ENCODE measurements at places on chromosomes 1 and 21.

DNA sequence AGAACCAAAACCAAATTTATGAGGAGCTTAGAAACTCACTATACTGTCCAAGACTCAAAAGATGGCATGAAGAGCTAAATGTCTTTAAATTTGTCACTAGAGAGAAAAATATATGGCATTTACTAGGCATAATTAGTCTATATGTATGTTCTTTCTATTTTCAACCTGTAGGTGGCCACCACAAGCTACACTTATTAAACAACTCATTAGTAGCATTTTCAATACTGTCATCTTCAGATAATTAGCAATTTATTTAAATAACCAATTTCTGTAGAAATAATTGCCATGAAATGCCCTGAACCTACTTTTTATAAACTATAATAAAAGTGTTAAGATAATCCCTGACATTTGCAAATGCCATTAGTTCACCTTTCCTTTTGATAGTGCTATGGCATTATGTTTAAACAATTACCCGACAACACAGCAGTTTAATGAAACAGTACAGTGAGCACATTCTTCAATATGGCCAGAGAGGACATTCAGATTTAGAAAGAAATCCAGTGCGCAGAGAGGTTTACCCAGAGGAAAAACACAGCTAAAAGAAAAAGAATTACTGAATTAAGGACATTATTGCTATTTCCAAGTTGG is 522.5 kb downstream of the PTBP2 start:
- no peak for DNase-seq

GRCh38 chr1:156689953-156690674 is 12.9 kb upstream of the NES start:
- no peak for DNase-seq

GRCh38 chr1:187226396-187226795 is 397.6 kb downstream of the PLA2G4A start:
- DNase-seq: no peak

GRCh38 chr1:6807782-6808181 is 22.5 kb downstream of the CAMTA1 start:
- DNase-seq: no peak

GRCh38 chr1:220655961-220656740 is 34.0 kb upstream of the C1orf115 start:
- no peak for DNase-seq

DNA sequence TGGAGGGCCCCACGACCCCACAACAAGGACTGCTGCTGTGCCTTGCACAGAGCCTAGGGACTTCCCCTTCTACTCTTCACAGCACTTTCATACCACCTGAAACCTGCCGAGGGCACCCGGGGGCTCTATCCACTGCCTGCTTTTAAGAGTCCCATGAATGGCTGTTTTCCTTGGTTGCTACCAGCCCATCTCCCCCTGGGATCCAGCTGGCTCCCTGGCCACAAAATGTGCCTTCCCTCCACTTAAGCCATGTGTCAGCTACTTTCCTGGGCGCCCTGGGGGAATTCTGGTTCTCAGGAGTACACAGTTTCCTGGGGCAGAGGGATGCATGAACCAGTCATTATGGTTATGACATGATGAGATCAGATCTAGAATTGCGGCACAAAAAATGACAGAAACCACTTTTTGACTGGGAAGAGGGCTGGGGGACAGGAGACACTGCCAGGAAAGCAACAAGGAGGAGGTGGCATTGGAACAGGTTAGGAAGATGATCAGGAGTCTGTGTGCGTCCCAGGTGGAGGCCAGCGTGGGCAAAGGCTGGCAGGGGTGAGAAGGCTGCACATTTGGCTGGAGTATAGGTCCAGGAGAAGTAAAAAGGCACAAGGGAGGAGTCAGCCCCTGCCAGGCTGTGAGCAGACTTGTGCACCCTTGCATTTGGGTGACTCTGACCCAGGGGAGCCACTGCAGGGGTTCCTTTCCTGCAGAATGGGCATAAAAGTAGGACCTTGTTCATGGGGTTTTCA is 3.2 kb upstream of the TNFRSF8 start:
- DNase-seq: no peak

GRCh38 chr1:226676381-226676780 is 62.7 kb downstream of the ITPKB start:
- DNase-seq: no peak

DNA sequence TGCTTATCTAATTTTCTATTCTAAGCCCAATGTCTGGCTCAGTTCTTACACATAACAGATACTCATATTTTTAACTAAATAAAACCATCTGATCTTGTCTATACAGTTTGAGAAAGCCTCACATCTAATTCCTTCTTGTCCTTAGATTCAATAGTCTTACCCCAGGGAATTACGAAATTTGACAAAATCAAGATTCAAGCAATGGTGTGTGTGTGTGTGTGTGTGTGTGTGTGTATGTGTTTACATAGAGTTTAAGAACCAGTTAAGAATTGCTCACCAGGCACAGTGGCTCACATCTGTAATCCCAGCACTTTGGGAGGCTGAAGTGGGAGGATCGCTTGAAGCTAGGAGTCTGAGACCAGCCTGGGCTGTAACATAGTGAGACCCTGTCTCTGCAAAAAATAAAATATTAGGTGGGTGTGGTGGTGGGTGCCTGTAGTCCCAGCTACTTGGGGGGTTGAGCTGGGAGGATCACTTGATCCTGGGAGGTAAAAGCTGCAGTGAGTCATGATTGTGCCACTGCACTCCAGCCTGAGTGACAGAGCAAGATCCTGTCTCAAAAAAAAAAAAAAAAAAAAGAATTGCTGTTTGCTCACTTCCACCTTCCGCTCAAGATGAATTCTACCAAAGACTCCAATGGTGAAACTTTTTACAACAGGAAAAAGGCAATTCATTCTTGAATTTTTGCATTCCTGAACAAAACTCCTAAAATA is 6.2 kb downstream of the WDR64 start:
- DNase-seq: no peak

DNA sequence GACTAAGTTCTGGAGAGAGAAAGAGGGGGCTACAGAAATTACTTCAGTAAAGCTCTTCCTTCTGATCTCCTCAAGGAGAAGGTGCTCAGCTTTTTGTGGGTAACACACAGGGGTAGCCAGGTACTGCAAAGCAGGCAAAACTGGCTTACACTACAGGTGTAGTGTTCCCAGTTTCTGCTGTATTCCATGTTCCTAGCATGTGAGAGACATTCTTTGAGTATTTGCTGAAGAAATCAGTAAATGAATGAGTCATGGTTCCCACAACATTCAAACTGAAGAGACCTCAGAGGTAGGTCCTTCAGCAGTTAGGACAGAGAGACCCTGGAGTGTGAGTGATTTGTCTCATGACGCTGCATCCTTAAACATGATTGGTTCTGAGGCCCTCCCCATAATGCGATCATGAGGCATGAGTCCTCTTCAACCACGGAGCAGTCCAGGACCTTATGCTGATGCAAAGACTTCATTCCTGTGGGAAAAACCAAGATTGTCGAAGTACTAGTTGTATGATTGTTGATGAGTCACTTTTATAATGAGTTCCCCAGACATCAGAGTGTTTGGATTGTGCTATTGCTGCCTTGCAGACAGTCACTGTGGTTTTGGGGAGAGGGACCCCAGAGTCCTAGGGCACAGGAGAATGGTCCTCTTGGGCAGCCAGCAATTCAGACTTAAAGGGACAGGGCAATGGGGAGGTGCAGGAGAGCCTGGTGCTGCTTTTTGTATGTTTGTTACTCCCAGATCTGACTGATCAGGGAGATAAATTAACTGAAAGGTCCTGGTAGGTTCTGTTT is 2.7 kb upstream of the OR10J4 start:
- DNase-seq: no peak

GRCh38 chr1:223765036-223765718 is 52.8 kb downstream of the CAPN2 start:
- DNase-seq: no peak

- no peak for DNase-seq
Observed at GRCh38 chr1:53190210-53190611, 6.4 kb upstream of the CPT2 start.

GRCh38 chr1:92473781-92474495 is 12.8 kb downstream of the GFI1 start:
- DNase-seq: no peak

DNA sequence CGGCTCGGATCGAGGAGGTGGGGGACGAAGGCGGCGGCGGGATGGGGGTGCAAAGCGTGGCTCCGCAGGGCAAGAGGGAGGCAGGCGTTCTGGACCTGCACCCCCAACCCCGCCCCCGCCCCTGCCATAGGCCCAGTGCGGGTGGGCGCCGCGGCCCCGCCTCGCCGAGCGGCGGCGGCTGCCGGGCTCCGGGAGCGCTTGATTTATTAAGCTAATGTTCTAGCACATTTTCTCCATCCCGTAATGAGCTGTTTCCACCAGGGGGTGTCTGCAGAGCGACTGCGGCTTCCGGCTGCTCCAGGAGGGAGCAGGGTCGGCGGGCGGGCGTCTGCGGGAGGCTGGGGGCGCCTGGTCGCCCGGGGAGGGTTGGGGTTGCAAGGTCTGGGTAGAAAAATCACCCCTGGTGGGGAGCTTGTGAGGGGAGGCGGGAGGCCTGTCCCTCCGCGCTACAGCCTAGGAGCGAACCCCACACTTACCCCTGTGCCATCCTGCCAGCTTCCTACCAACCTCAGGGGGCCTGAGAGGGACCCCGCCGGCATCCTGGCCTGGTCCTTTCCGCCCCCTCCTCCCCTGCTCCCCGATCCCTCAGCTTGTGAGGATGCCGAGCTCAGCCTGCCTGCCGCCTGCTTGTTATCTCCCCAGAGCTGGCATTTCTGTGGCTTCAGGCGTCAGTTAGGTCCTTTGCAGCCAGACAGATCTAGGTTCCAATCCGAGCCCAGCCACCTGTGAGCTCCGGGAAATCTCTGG is 48.5 kb upstream of the ACOT11 start:
- DNase-seq: no peak

- peak; percentile 15 for DNase-seq
Observed at GRCh38 chr1:230509281-230509977, 83.3 kb upstream of the PGBD5 start.

- no peak for DNase-seq
Observed at GRCh38 chr1:224722838-224723237, 106.7 kb downstream of the CNIH3 start.

- no peak for DNase-seq
Observed at GRCh38 chr1:237199026-237199425, 157.0 kb downstream of the RYR2 start.

DNA sequence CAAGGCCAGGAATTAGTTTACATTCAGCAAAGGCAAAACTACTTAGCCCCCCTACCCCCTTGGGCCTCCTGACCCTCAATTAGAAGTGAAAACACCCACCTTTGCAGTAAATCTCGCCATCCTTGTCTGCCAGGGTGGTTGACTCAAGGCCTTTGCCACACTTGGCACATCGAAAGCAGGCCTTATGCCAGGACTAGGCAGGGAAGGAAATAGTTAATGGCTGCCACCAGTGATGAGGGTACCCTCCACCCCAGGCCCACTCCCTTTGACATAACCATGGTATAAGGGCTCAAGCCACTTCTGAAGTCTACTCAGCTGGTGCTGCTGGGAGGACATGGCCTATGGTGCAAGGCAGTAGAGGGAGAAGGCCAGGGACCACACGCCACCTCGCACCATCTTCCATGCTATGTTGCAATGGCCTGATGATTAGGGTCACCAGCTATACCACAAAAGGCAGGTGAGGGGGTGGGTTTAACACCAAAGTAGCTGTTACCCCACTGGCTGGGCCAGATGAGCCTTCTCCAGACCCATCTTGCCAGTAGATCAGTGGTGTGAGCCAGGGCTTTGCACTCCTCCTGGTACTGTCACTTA is 16.3 kb upstream of the PHLDA3 start:
- no peak for DNase-seq

DNA sequence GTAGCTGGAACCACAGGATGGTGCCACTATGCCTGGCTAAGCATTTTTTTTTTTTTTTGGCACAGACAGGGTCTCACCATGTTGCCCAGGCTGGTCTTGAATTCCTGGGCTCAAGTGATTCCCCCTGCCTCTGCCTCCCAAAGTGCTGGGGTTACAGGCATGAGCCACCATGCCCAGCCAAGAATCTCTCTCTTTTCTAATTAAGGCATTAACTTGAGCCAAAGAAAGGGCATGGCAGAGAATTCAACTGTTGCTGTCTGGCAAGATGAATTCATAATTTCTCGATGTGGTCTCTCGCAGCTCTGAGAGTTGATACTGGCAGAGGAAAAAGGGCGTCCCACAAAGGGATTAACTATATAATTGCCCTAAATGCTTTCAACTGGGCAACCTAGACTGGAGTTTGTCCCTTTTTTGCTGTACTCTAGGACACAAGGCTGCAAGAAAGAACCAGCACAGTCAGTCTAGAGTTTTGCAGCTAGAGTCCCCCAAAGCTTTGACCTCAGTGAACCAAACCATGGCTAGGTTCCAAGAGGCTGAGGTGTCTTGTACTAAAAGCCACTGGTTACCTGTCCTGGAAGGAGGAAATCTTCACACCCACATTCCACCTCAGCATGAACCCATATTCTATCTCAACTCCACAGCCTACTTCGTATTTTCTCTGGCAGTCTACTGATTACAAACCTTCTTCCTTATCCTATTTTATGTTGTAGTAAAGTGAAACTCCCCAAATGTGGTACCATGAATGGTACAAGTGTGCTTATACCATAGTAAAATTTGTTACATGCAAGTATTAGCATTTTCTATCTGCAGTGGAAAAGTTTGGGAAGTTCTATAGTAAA is 51.2 kb downstream of the OPTC start:
- no peak for DNase-seq

GRCh38 chr21:45651921-45652320 is 8.4 kb downstream of the PCBP3 start:
- no peak for DNase-seq

DNA sequence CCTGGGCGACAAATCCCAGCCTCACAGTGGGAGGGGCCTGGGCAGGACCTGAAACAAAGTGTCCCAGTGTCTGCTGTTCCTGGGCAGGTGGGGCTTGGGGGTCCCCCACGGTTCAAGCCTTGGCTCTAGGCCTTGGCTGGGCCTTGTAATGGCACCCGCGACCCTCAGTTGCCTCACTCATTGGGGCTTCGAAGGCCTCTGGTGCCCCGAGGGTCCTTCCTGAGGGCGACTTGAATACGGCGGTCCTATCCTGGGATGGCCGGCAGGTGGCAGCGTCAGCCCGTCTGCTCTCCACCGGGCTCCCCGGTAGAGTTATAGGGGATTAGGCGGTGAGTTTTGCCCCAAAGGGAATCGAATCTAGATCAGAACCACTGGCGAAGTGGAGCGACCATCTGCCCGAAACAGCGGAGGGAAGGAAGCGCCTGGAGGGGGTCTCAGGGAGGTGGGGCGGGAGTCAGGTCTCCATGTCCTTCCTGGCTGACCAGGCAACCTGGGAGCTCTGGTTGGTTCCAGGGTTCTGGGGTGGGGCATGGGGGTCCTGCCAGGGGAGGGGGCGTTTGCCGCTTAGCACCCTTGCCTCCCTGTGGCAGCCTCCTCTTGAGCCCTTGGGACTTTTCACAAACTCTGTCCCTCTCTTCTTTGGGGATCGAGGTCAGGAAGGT is 2.1 kb upstream of the PEX10 start:
- DNase-seq: no peak

- DNase-seq: peak; percentile 19
Observed at GRCh38 chr1:32350785-32351398, 11.4 kb downstream of the FAM229A start.

All from HFF-Myc (cell line).